Jurkat, Clone E6-1 (cell line): ENCODE measurements at places on chromosomes 7 and 10.

GRCh38 chr10:45160271-45160670, 155.1 kb downstream of the OR13A1 start:
- no peak for DNase-seq

DNA sequence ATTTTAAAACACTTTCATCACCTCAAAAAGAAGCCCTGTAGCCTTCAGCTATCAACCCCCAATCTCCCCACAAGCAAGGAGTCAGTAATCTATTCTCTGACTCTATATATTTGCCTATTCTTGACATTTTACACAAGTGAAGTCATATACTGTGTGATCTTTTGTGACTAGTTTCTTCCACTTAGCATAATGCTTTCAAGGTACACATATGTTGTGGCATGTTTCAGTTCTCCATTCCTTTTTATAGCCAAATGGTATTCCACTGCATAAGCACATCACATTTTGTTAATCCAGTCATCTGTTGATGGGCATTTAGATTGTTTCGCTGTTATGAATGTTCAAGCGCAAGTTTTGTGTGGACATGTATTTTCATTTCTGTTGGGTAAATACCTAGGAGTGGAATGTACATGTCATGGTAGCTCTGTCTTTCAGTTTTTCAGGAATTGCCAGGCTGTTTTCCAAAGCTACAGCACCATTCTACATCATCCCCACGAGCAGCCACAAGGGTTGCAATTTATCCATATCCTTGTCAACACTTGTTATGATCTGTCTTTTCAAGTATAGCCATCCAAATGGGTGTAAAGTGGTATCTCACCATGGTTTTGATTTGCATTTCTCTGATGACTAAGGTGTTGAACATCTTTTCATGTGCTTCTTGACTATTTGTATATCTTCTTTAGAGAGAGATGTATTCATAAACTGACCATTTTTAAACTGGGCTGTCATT, 405.6 kb downstream of the KCNMA1 start:
- DNase-seq: no peak

- no peak for DNase-seq
Measured at GRCh38 chr10:119496273-119496672, 46.2 kb downstream of the RGS10 start.

DNA sequence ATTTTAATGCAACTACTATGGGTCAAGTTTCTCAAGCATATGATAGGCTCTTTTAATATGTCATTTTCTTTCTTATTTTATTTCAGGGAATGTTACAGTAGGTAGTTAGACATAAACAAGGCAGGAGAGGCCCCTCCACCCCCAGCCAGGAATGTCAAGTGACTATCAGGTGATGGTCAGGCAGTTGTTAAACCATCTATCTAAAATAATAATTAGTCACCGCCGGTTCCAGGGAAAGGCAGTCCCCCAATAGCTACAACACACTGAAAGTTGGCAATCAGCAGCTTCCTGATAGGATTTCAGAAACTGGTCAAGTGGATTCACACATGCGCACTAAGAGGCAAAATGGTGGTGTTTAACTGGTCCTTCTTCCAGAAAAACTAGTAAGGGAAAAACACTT, 9.3 kb downstream of the OLAH start:
- DNase-seq: no peak

DNA sequence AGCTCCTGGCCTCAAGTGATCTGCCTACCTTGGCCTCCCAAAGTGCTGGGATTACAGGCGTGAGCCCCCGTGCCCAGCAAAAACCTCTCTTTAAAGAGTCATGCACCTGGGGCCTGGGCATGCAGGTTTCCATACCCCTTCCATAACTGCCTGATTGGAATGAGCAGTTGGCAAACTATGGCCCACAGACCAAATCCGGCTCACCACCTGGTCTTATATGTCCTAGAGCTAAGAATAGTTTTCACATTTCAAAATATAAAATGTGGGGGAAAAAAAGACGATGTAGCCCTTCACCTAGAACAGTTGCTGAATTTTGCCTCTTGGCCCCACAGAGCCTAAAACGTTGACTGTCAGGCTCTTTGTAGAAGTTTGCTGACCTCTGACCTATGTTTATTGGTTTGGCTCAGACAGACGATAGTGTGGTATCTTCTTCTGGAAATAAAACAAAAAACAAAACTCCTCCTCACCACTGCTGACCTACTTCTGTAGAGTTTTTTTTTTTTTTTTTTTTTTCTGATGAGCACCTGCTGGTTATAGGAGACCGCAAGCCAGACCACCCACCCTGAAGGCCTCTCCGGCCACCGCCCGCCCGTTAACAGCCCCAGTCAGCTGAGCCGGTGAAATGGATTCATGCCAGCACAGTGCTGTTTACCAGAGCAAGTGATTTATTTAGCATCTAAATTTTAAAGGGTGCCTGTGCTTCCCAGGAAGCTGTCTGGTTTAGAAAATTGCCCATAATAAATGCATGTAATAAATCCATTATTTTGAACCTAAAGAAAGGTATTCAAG, 33.5 kb upstream of the SFRP5 start:
- no peak for DNase-seq

DNA sequence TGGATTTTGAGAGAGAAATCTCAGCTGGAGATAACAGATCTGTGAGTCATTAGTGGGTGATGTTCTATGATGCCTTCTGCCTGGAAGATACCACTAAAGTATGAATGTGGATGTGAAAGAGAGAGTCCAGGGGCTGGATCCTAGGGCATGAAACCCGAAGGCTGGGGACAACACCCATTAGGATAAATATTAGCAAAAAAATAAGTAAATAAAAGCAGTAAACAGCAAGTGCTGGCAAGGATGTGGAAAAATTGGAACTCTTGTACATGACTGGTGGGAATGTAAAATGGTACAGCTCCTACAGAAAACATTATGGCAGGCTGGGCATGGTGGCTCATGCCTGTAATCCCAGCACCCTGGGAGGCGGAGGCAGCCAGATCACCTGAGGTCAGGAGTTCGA, 16.6 kb upstream of the MGMT start:
- DNase-seq: no peak

GRCh38 chr7:80815733-80816132, 103.1 kb downstream of the SEMA3C start:
- DNase-seq: no peak

DNA sequence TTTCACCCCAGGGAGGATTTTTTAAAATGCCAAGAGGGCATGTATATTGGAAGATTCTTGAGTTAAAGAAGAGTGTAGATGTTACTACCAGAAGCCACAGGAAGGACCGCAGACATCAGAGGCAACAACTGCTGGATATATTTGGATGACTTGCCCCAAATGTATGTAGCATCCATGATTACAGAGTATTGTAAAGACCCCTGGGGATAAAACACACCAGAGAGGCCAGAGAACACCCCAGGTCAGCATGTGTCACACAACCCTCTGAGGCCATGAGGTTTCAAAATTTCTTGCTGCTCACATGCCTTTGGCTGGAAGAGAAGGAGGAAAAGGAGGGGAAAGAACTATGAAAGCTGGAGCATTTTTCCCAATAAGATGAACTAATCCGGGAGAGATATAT, 108.0 kb upstream of the LSM8 start:
- DNase-seq: no peak
